ENCODE measurements at places on chromosomes 1 and 21. TPM values are rescaled to one million over a fixed set of nuclear protein-coding genes. Genes with fewer than 3 reads are reported as not detected.

CRB1 gene
- not detected for total RNA-seq

LRRN2 gene
- total RNA-seq, result not detected

DNA sequence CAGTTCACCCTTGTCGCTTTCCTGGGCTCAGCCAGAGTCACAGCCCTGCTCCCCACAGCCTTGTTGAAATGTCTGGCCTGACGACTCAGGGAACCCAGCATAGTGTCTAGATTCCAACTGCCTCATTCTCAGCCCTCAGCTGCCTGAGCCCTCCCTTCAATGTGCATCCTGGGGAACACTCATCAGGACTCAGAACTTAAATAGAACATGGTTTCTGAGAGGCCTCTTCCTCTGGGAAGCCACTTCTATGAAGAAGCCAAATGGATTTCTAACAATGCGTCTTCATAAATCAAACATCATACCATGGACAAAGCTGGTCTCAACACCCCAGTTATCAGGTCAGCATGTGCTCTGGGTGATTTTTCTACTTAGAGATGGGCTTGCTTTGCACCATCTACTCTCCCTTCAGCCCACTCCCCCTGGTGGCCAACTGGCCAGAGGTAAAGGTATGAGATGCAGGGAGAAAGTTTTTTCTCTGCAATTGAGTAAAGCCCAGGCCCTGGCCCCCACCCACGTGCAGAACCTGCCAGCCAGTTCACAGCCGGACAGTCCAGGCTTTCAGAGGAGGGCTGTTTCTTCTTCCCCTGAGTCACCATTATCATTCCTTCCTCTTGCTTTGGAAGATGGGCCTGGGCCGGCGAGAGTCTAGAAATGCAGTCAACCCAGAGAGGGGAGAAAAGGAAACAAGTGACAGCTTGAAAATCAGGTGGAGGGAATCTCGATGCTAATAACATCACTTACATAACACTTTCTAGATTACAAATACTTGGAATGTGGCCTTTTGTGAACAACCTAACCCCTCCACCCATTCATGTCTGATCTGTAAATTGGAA is 32.1 kb downstream of the CD244 start:
- DNase-seq, result peak; percentile 59

DNA sequence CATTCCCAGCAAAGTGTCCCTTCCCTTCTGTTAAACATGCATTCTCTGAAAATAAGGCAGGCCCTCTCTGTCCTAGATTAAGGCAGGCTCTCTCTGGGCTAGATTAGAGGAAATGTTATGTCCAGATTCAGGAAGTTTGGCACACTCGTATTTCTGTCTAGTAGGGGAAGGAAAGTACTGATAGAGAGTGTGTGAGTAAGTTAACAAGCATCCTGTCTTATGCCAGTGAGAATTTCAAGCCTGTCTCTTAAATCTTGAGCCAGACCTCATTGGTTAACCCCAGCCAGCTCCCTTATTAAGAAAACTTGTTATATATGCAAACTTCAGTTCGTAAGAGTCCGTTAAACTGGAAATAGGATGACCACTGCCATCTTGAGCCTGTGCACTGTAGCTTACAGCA is 31.6 kb downstream of the IGSF5 start:
- DNase-seq, result no peak

RGSL1 gene
- total RNA-seq, result not detected
